ENCODE measurements at places on chromosomes 13 and 19.

DNA sequence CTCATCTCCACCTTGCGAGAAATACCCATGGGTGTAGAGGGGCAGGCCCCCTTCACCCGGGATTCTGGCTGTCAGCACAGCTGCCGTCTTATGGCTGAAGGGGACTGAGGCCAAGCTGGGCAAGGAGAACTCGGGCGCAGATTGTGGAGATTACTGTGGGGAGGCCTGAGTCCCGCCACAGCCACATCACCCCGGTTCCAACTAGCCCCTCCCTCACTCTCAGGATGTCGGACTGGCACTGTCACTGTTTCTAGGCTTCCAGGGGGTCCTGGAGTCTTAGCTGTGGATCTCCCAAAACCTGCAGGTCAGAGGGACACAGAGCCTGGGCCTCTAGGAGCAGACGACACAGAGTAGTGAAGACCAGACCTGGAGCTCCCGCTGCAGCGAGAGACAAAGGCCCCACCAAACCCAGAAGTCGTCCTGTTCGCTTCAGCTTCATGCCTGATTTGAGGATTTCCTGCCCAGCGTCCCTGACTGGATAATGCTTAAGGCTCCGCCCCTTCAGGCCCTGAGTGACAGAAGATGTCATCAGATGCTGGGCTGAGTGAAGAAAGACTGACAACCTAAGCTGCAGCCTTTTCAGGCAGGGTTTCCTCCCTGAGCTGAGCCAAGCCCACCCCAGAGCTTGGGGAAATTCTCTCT is 55.8 kb downstream of the ZNF93 start:
- no peak overlapping the region for H3K27ac ChIP-seq
- H3K36me3 ChIP-seq = no peaks in the 10 kb centered on the region
- no peaks in the 10 kb centered on the region for H3K4me1 ChIP-seq
- no peak for DNase-seq
- no peaks in the 10 kb centered on the region for H3K27me3 ChIP-seq
- no peak overlapping the region for H3K4me3 ChIP-seq

DNA sequence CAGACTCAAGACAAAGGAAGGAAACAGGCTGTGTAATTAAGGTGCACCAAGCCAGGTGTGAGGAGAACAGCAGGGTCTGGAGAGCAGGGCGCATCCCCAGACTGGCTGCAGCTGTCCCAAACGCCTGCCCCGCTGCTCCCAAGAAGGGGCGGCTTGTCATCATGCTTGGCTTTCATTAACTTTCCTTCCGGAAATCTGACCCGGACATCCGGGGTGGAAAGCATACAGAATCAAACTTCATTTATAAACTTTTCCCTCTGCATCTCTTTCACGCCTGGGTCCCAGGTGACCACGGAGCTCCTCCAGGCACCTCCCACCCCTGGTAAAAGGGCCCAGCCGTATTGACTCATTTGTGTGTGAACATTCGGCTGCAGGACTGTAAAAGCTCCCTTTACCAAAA is 31.7 kb downstream of the TSHZ3 start:
- no peak overlapping the region for H3K27ac ChIP-seq
- H3K4me1 ChIP-seq = no peaks in the 10 kb centered on the region
- no peak overlapping the region for H3K4me3 ChIP-seq
- no peaks in the 10 kb centered on the region for H3K27me3 ChIP-seq
- no peak for DNase-seq

DNA sequence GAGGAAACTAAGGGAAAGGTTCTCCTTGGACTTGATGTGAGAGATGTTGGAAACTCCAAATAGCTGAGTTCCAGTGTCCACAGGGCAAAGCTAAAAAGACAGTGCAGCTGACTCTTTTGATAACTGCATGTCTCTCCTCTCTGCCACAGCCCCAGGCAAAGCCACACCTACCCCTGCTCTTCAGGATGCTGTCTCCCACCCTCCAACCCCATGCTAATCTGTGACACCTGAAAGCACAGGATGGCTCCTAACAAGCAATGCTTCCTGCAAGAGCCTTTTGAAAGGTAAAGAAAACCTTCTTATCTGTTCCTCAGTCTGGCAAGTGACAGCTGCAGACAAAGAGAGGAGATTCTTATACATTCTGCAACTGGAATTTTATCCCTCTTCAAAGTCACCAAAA is 14.5 kb downstream of the SLC46A3 start:
- no peak overlapping the region for H3K4me3 ChIP-seq
- H3K27ac ChIP-seq = no peak overlapping the region
- H3K4me1 ChIP-seq = no peaks in the 10 kb centered on the region
- DNase-seq = no peak
- no peaks in the 10 kb centered on the region for H3K27me3 ChIP-seq

- H3K4me3 ChIP-seq = no peak overlapping the region
- no peaks in the 10 kb centered on the region for H3K27me3 ChIP-seq
- H3K27ac ChIP-seq = no peak overlapping the region
- no peak for DNase-seq
Measured at GRCh38 chr19:43956827-43957226, 5.8 kb downstream of the ZNF221 start.

- peak overlapping the region; percentile 80 for H3K4me3 ChIP-seq
- DNase-seq = no peak
- peak overlapping the region; percentile 61 for H3K27ac ChIP-seq
Measured at GRCh38 chr13:41457589-41458186, 338 bp downstream of the RGCC start.

DNA sequence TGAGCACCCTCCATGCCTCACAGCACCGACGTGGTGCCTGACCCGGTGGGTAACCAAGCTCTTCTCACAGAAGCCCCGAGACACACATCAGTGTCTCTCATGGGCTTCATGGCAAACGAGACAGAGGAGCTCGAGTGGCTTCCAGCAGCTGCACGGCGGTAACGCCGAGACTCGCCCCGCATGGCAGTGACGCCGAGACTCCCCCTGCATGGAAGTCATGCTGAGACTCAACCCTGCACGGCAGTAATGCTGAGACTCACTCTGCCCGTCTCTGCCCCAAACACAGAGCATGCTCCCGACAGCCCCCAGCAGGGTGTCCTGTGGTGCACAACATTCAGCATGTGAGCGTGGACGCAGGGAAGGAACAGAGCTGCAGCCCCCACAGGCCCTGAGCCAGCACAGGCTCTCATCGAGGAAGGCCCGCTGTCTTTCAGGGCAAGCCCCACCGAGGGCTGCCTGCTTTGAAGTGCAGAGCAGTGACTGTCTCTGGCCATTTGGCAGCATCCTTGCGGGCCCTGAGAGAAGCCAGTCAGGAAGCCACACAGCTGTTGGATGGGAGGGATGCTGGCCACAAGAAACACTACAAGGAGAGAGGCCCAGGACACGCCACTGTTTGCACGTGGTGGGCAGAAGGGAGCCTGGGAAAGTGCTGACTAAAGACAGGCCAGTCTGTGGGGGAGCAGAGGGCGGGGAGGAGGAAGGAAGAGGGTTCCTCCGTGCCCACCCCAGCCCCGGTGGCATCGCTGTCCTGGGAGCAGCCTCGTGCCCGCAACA is 9.5 kb downstream of the GAS6 start:
- no peak for DNase-seq
- H3K4me3 ChIP-seq = no peak overlapping the region
- H3K27ac ChIP-seq = no peak overlapping the region
- peaks cover 23% of the 10 kb centered on the region for H3K4me1 ChIP-seq
- no peaks in the 10 kb centered on the region for H3K36me3 ChIP-seq

GRCh38 chr13:111661052-111661451 is 340.6 kb downstream of the TEX29 start:
- H3K27me3 ChIP-seq = no peaks in the 10 kb centered on the region
- no peak overlapping the region for H3K27ac ChIP-seq
- no peaks in the 10 kb centered on the region for H3K36me3 ChIP-seq
- no peaks in the 10 kb centered on the region for H3K4me1 ChIP-seq

DNA sequence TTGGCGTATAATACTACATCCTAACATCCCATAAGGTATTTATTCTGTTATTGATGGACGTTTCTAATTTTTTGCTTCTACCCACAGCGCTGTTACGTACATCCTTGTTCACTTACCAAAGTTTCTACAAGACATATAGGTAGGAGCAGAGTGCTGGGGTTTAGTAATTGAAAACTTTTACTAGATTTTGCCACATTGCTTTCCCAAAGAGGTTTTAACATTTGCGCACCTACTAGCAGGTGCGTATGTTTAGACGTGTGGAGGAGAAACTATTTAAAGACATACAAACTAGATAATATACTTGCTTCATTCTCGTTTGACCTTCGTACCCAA is 559 bp upstream of the RPL21 start:
- H3K27me3 ChIP-seq = no peaks in the 10 kb centered on the region
- H3K36me3 ChIP-seq = peaks cover 19% of the 10 kb centered on the region
- peak overlapping the region; percentile 82 for H3K4me3 ChIP-seq
- H3K4me1 ChIP-seq = peaks cover 17% of the 10 kb centered on the region
- DNase-seq = no peak

- H3K36me3 ChIP-seq = no peaks in the 10 kb centered on the region
- H3K4me3 ChIP-seq = no peak overlapping the region
- H3K4me1 ChIP-seq = no peaks in the 10 kb centered on the region
- no peak overlapping the region for H3K27ac ChIP-seq
- DNase-seq = no peak
Measured at GRCh38 chr13:58806401-58806800, 1174.9 kb downstream of the PCDH17 start.

- H3K4me1 ChIP-seq = peaks cover 5% of the 10 kb centered on the region
- no peaks in the 10 kb centered on the region for H3K36me3 ChIP-seq
- no peaks in the 10 kb centered on the region for H3K27me3 ChIP-seq
- H3K27ac ChIP-seq = no peak overlapping the region
- H3K4me3 ChIP-seq = no peak overlapping the region
Measured at GRCh38 chr13:109494925-109495369, 291.4 kb downstream of the IRS2 start.

GRCh38 chr13:48542581-48543341 is 9.9 kb upstream of the RCBTB2 start:
- H3K27me3 ChIP-seq = no peaks in the 10 kb centered on the region
- H3K4me1 ChIP-seq = peaks cover 7% of the 10 kb centered on the region
- H3K4me3 ChIP-seq = peak overlapping the region; percentile 18
- no peak overlapping the region for H3K27ac ChIP-seq

GRCh38 chr19:50324331-50324730 is 4.8 kb downstream of the KCNC3 start:
- no peaks in the 10 kb centered on the region for H3K36me3 ChIP-seq
- DNase-seq = no peak
- no peak overlapping the region for H3K27ac ChIP-seq
- H3K4me1 ChIP-seq = peaks cover 11% of the 10 kb centered on the region

DNA sequence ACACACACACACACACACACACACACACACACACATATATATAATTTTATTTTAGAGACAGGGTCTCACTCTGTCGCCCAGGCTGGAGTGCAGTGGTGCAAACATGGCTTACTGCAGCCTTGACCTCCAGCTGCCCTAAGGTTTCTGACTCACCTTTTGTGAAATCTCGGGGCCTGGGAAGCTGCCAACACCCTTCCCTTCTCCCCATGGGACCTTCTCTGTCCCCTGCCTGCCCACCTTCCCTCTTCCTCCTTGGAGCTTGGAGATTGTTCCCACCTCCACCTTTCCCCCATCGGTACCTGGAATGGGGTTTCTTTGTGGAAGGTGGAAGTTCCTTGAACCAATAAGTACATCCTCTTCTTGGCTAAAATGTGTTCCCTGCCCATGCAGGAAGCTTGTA is 6.3 kb downstream of the ARRDC5 start:
- H3K4me3 ChIP-seq = no peak overlapping the region
- no peaks in the 10 kb centered on the region for H3K27me3 ChIP-seq
- H3K4me1 ChIP-seq = no peaks in the 10 kb centered on the region
- no peak overlapping the region for H3K27ac ChIP-seq
- H3K36me3 ChIP-seq = no peaks in the 10 kb centered on the region
- no peak for DNase-seq

DNA sequence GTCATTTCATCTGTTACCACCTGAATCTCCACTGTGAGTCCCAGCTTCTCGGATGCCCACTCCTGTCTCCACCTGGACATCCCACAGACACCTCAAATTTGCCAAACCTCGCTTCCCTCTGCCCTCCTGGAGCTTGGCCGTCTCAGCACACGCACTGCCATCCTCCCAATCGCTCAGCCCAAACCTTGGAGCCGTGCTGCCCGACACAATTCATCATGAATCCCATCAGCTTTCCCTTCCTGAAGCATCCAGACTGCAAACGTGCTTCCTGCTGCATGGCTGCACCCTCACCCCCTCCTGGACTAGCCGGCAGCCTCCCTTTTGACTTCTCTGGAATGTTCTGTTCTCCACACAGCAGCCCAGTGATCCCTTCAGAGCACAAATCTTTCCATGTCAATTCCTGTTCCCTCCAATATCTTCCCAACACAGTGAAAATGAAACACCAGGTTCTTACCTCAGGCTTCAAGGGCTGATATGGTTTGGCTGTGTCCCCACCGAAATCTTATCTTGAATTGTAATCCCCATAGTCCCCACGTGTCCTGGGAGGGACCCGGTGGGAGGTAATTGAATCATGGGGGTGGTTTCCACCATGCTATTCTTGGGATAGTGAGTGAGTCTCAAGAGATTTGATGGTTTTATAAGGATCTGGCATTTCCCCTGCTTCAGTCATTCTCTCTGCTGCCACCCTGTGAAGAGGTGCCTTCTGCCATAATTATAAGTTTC is 1.1 kb upstream of the PROZ start:
- no peak overlapping the region for H3K27ac ChIP-seq
- H3K36me3 ChIP-seq = no peaks in the 10 kb centered on the region
- H3K27me3 ChIP-seq = no peaks in the 10 kb centered on the region
- H3K4me1 ChIP-seq = peaks cover 11% of the 10 kb centered on the region

GRCh38 chr19:40750874-40751537 is at the start of gene SNRPA:
Gene SNRPA (plus strand): TSS chr19:40751203. CDS start chr19:40751409, 206 bp downstream.
- H3K4me1 ChIP-seq = peaks cover 40% of the 10 kb centered on the region
- peak within 1 kb of the TSS; percentile 80 for H3K4me3 ChIP-seq
- no peaks in the 10 kb centered on the region for H3K36me3 ChIP-seq
- peak; percentile 89 for DNase-seq

GRCh38 chr13:95471960-95472359 is 80.6 kb upstream of the CLDN10 start:
- no peak for DNase-seq
- no peak overlapping the region for H3K27ac ChIP-seq
- H3K4me3 ChIP-seq = no peak overlapping the region
- no peaks in the 10 kb centered on the region for H3K36me3 ChIP-seq
- no peaks in the 10 kb centered on the region for H3K4me1 ChIP-seq

- H3K36me3 ChIP-seq = peaks cover 2% of the 10 kb centered on the region
- DNase-seq = no peak
- no peaks in the 10 kb centered on the region for H3K27me3 ChIP-seq
- H3K27ac ChIP-seq = no peak overlapping the region
- peaks cover 24% of the 10 kb centered on the region for H3K4me1 ChIP-seq
Measured at GRCh38 chr19:46347985-46348384, 1.1 kb downstream of the PPP5C start.
